ENCODE measurements at places on chromosomes 1 and 21.

- no peak for DNase-seq
Measured at GRCh38 chr1:186763107-186763506, 65.6 kb upstream of the PLA2G4A start.

GRCh38 chr1:58941471-58942289 lies 157.8 kb upstream of the JUN start:
- no peak for DNase-seq

GRCh38 chr1:225508538-225509375 lies 80.9 kb upstream of the LBR start:
- no peak for DNase-seq

GRCh38 chr1:16628361-16629111 lies 15.2 kb upstream of the NBPF1 start:
- DNase-seq = no peak

GRCh38 chr1:203304391-203304918 lies 864 bp upstream of the BTG2 start:
- no peak for DNase-seq
